GM12878 (cell line): ENCODE measurements at places on chromosomes 4 and X.

- DNase-seq = no peak
Measured at GRCh38 chr4:68617003-68617698, 41.0 kb upstream of the UGT2B17 start.

- DNase-seq = no peak
Measured at GRCh38 chr4:137359691-137360315, 172.5 kb downstream of the PCDH18 start.

DNA sequence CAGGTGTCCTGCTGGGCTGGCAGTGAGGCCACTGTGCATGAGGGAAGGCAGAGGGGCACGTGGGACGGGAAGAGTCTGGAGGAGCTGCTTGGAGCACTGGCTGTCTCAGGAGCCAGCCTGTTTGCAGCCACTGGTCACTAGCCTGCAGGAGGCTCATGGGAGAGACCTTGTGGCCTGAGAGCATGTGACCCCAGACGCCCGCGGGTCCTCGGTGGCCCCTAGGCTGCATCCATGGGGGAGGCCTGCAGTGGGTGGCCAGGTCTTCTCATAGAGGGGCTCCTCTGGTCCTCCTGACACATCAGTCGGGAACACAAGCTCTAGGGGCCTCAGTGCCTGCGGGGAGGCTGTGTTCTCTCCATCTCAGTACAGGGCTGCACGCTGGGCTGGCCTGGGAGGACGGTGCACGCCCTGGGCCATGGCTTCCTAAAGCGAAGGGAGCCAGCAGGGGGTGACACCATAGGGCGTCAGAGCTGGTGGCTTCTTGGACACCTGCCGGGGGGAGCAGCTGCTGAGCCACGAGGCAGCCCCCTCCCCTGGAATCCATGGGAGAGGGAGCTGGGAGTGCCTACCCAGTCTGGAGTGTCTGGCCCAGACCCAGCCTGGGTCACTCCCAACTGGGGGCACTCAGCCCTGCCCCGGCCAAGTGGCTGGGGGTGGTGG is 12.3 kb downstream of the NAT8L start:
- DNase-seq = no peak

DNA sequence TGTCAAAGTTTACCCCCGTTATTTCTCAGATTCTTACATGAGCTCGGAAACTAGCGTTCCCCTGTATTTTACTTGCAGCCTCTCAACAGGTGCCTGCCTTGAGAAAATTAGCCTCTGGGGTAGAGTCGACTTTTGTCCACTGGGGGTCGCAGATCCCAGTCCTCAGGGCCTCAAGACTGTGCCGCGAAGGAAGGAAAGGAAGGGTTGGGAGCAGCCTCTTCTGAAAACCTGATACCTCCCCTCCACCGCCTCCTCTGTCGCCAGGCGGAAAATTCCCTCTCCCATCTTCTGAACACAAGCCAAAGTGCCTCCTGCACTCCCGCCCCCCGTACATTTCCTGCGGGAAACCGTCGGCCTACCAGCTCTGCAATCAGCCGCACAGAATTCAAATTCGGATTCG is 44.4 kb upstream of the TMSB15B start:
- no peak for DNase-seq

DNA sequence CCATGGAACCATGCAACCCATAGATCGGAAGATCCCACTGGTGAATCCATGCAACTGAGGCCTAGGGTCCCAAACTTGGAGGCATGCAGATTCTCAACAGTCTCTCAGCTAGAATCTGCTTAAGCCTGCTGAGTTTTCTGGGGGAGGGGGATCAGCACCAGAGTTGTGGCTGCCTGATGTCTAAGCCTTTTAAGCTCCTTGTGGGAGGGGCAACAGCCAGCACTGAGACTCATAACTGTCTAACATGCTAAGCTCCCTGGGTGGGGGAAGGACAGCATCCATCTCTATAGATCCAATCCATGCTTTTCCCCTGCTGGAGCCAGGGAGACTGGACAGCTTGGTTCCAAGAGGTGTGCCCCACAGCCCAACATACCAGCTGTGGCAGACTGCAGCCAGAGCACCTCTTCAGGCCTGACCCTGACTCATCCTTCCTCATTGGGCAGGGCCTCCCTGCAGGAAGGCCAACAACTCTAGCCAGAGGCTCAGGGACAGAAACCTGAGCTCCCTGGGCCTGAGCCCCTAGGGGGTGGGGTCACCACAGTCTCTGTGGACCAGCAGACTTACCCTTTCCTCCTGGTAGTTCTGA is 300.1 kb upstream of the SLC7A11 start:
- DNase-seq = no peak

DNA sequence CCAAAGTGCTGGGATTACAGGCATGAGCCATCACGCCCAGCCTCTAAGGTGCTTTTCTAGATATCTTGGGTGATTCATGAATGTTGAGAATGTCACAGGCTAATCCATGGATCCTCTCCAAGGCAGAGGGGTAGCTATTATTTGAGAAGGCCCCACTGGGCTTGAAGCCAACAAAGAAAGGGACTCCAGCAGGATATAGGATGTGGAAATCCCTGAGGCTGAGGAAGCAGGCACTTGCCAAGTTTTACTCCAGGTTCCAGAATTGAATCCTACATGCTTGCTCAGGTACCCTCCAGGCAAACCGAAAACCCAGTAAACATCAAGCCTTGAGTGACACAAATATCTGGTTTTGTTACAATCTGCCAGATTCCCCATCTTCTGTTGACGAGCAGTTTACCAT is 15.8 kb downstream of the NLGN3 start:
- no peak for DNase-seq

- no peak for DNase-seq
Measured at GRCh38 chr4:174192943-174193342, 90.5 kb downstream of the FBXO8 start.

DNA sequence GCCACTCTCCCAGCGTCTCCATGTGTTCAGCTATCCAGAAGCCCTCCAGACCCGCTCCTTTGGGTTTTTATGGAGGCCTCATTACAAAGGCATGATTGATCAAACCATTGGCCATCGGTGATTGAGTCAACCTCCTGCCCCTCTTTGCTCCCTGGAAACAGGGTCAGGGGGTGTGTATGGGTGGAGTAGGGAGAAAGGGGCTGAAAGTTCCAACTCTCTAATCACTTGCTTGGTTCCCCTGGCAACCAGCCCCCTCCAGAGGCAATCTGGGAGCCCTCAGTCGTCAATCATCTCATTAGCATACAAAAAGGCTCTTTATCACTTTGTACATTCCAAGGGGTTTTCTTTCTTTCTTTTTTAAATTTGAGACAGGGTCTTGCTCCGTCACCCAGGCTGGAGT is 2.3 kb downstream of the TRIM2 start:
- no peak for DNase-seq

DNA sequence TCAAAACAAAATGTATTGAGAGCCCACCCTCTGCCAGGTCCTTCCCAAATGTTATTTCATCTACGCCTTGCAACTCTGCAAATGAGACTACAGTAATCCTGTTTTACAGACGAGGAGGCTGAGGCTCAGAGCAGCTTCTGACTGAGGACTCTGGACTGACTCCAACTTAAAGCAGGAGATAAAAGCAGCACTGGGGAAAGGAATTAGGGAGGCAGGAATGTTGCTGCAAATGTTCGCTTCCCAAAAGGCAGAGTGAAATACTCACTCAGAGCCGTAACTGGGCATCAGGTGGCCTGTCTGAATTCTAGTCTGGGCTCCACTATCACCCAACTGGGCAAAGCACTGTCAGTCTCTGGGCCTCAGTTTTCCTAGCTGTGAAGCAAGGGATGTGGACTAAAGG is 94.7 kb upstream of the SRD5A3 start:
- DNase-seq = no peak

DNA sequence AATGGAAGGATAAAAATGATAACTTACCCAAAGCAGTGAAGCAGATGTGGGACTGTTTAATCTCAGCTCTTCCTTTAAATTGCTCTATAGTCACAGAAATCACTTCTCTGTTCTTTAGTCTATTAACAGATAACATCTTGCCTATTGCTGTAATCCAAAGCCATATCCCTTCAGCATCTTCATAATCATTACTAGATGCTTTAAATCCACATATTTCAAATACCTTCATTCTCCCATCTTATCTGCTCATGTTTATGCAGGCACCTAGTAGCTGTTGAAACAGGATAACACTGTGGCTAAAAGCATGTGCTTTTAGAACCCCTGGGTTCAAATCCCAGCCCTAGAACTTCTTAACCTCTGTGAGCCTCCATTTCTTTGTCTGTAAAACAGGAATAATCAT is 209.9 kb downstream of the RELL1 start:
- DNase-seq = no peak

DNA sequence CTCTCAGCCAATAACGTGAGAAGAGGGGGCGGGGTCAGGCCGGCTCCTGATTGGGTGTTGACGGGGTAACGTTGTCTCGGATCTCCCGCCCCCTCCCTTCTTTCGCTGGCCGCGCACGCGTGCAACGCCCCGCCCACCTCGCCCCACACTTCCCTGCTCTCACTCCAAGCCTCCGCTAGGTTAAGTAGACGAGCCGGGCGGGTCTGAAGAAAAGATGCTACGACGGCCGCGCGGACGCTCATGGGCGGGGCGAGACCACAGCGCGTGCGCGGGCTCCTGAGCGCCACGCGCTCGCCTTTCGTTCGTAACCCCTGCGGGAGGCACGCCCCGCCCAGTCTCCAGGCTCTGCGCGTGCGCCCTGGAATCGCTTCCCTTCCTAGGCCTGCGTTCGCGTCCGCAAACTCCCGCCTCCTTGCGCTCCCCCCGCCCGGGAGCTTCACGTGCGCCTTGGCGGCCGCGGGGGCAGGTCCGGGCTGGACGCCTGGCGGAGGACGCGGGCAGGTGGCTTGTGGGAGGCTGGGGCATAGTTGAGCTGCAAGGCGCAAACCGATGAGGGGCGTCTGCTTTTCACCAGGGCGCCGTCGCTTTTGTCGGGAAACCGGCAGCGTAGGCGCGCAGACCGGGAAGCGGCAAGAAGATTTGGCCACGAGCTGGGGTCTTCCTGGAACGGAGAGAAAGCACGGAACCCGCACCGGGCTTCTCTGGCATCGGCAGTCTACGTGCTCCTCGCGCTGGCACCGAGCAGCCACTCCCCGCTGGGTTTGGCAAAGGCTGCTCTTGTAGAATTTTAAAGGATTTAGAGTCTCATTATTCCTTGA is 467 bp upstream of the PGRMC2 start:
- DNase-seq = peak; percentile 97

DNA sequence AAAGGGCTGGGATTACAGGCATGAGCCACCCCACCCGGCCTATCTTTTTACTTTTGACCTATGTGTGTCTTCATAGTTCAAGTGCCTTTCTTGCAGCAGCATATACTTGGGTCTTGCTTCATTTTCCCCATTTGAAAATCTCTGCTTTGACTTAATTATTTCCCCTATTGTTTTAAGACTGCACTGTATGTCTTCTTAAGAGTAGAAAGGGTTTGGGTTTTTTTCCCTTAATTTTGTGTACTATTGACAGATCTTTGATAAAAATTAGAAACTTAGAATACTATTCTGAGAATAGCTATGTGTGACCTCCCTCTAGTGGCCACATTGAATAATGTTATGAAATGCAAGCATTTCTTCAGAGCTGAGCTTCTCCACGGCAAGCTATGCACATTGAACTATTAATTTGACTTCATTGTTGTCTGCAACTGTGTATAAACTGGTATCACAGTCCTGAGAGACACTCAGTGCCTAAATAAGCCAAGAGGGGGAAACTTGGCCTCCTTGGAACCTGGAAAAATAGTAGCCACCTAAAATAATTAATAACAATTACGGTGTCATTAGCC is 8.7 kb upstream of the SLC25A4 start:
- DNase-seq = no peak

DNA sequence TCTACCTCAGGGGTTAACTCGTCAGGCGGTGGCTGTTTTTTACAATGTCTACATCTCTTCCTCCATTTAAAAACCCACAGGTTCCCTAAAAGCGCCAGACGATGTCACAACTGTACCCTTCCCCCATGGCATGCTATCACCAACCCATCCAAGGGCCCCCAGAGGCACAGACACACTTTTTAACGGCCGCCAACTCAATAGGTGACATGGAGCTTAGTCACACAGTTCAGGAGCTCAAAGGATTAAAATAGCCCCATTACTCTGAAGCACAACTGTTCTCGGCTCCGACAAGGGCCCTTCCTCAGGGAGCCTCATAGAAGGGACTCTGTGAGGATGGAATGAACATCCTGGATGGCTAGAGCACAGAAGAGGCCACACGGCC is 12.4 kb downstream of the SH3KBP1 start:
- DNase-seq = no peak

- DNase-seq = no peak
Measured at GRCh38 chr4:15897577-15897976, 41.0 kb downstream of the FGFBP1 start.

GRCh38 chr4:183935355-183936005 is 30.4 kb downstream of the STOX2 start:
- no peak for DNase-seq

- DNase-seq = no peak
Measured at GRCh38 chr4:82753725-82754410, 44.7 kb downstream of the SCD5 start.

DNA sequence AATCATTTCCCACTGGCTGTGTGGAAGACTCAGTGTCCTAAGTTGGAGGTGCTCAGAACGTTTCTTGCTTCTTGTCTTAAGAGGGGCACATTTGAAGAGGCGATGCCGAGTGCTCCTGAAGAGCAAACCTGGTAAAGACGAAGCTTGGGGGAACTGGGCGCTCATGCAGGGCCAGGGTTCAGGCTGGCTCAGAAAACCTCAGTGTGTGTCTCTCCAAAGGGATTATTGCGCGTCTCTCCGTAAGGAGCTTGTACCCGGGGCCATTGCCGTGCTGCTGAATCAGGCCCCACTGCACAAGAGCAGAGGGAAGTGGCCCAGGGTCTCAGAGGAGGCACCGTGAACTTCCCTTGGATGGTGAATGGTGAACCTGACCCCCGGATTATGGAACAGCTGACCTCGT is 44.4 kb downstream of the PSAPL1 start:
- no peak for DNase-seq

GRCh38 chrX:31058284-31058683 is 13.6 kb downstream of the FTHL17 start:
- no peak for DNase-seq

DNA sequence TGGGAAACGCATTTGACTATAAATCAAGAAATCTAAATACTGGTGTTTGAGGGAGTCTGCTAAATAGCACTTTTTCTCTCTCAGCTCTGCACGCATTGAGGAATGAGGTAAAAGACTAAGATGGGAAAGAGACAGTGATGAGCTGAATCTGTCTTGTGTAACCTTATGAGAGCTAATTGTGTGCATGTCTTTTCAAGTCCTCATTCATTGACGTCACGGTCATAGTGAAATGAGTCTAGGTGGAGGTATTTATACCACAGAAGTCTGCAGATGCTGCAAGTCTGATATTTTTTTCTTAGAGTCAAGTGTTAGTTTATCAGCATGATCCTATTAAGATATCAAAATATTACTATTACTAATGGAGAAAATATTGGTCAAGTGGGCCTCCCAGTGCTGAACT is 361.5 kb upstream of the HS3ST1 start:
- no peak for DNase-seq

GRCh38 chr4:184361443-184361842 is 112.9 kb downstream of the IRF2 start:
- DNase-seq = no peak

- DNase-seq = no peak
Measured at GRCh38 chr4:172105918-172106317, 292.7 kb downstream of the GALNTL6 start.

DNA sequence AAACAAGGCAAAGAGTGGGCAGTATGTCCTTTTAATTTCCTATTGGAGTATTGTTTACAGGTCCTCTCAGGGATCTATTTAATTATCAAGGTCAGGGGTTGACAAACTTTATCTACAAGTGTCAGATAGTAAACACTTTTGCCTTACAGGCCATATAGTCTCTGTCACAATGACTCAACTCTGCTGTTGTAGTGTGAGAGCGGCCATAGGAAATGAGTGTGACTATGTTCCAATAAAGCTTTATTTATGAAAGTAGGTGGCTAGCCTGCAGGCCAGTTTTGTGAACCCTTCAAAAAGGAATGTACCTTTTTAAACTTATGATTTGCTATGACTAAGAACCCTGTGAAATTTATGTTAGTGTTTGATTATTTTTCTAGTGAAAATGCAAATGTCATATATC is 156.1 kb downstream of the GPAT3 start:
- DNase-seq = no peak
